ENCODE measurements at places on chromosomes 5 and 9.
A peak's percentile ranks its signal among the peaks of the same experiment; 100 is the strongest.

DNA sequence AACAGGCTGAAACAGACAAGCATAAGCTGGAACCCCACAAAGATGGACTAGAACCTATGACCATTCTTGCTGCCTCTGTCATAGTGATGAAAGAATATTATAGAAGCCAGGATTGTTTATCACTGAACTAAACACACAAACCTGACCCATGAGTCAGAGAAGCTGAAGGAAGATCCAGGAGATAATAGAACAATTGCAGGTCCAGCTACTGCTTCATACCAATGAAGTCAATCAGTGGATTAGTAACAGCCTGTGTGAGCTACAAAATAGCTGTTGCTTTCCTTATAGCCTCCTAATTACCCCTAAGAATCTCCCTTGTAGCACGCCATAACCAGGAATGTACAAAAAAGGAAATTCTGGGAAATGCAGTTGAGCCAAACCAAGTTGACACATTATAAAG lies 459.9 kb upstream of the ZNF462 start:
- DNase-seq: no peak

DNA sequence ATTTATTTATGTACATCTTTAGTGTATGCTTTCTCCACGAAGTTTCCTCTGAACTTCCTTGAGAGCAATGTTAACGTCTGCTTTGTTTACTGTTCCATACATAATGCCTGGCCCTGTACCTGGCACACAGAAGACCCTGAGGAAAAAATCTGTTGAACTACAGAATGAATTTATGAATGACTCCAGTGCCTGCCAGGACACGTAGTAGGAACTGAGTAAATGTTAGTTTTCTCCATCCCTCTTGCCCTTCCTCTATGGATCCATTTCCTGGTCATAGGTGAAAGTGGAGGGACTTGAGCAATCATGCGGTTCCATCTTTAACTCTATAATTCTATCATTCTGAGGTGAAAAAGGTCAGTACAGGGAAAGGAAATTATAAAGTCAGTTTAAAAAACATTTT lies 117.7 kb downstream of the MAPKAP1 start:
- DNase-seq: no peak

- peak; percentile 32 for DNase-seq
Observed at GRCh38 chr9:84436386-84437109, 96.0 kb upstream of the SLC28A3 start.

- no peak for DNase-seq
Observed at GRCh38 chr9:134278974-134279640, 47.1 kb upstream of the RXRA start.

GRCh38 chr5:111530298-111530740 lies 18.0 kb upstream of the STARD4 start:
- DNase-seq: no peak

DNA sequence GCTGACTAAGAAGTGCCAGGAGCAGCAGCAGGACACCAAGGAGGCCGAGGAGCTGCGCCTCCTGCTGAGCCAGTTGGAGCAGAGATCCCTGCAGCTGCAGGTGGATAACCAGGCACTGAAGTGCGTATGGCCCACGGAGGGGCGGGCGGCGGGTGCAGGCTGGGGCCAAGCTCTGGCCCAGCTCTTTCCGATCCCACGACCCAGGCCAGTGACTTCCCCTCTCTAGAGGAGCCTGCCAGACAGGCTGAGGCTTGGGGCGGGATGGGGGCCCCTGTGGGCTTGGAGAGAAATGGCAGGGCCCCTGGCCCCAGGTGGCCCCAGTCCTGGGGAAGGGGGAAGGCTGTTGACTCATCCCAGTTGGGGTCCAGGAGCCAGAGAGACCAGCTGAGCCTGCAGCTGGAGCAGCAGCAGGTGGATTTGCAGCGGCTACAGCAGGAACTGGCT lies 3.6 kb downstream of the PTRH1 start:
- no peak for DNase-seq

GRCh38 chr5:120765189-120765588 lies 301.1 kb downstream of the PRR16 start:
- no peak for DNase-seq
